EL (cell line): ENCODE measurements at places on chromosomes 4 and X.

GRCh38 chrX:15475021-15475420, 18.1 kb downstream of the PIR start:
- DNase-seq: no peak

DNA sequence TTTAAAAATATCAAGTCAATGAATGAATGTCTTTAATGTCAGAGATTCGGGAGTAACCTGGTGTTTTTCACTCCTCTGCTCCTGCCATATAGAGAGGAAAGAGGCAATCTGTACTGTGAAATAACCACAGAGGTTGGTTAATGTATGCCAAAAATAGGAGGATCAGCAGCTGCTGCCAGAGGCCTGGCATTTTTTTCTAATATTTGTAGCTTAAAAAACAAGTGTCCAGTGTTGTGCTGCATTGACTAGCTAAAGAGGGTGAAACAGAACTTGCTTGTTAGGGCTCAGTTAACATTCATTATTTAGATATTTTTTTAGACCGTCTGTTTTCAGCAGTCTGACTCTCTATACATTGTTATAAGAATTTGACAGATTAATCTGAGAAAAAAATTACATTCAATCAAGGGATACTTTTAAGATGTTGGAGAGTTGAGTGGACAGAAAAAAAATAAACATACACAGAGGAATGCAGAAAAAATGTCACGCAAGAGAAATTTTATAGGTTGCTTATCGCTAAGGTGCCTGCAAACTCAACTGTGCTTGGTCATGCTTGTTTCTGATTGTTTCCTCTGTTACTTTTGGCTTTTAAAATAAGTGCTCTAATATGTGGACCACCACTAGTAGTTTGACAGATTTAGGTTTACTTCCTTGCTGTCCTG, 392.3 kb upstream of the GALNT7 start:
- DNase-seq: no peak

DNA sequence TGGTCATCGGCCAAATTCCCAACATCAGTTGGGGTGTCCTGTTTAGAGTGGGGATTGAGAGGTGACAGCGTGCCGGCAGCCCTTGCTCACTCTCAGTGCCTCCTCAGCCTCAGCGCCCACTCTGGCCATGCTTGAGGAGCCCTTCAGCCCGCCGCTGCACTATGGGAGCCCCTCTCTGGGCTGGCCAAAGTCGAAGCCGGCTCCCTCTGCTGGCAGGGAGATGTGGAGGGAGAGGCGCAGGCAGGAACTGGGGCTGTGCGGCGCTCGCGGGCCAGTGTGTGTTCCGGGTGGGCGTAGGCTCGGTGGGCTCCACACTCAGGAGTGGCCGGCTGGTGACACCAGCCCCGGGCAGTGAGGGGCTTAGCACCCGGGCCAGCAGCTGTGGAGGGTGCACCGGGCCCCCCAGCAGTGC, 7.1 kb upstream of the CENPU start:
- DNase-seq: no peak

GRCh38 chr4:155943605-155944291, 9.9 kb downstream of the CTSO start:
- no peak for DNase-seq

DNA sequence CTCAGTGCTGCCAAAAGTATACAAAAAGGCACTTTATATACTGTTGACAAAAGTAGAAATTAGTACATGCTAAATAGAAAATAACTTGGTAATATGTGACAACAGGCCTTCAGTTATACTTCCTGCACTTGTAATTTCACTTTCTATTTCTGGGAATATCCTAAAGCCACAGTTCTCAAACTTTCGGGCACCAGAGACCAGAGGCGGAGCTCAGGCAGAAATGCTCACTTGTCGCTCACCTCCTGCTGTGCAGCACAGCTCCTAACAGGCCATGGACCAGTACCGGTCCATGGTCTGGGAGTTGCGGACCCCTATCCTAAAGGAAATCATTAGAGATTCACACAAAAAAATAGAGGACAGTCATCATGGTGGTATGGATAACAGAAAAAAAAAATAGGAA, 25.7 kb downstream of the ACSL4 start:
- no peak for DNase-seq
